ENCODE measurements at places on chromosomes 5 and 9. TPM values are rescaled to one million over a fixed set of nuclear protein-coding genes. Genes with fewer than 3 reads are reported as not detected.

DNA sequence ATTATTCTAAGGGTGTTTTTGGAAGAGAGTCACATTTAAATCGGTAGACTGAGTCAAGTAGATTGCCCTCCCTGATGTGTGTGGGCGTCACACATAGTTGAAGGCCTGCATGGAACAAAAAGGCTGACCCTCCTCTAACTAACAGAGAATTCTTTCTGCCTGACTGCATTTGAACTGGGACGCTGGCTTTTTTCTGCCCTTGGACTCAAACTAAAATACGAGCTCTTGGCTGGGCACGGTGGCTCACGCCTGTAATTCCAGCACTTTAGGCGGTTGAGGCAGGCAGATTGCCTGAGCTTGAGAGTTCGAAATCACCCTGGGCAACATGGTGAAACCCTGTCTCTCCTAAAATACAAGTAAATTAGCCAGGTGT lies 209.4 kb downstream of the MAN2A1 start:
- H3K36me3 ChIP-seq = no peaks in the 10 kb centered on the region
- H3K4me3 ChIP-seq = no peak overlapping the region
- H3K27me3 ChIP-seq = no peaks in the 10 kb centered on the region
- no peaks in the 10 kb centered on the region for H3K4me1 ChIP-seq

DNA sequence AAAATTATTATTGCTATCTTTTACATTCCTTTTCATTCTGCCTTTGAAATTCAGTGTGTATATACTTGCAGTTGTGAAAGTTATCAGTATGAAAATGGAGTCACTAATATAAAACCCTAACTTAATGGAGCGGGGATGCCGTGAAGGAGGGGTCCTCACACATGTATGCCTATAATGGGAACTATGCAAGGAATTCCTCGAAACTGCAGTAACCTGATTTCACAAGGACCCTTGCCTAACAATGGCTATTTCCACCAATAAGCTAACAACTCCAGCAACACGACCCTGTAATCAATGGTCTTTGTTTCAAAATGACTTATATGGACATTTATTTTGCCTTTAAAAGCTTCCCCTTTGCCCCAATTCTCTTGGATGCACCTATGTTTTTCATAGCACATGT lies 12.6 kb upstream of the MLLT3 start:
- peaks cover 13% of the 10 kb centered on the region for H3K4me1 ChIP-seq
- no peaks in the 10 kb centered on the region for H3K36me3 ChIP-seq
- H3K27ac ChIP-seq = no peak overlapping the region
- H3K4me3 ChIP-seq = no peak overlapping the region

- H3K27me3 ChIP-seq = no peaks in the 10 kb centered on the region
- H3K4me1 ChIP-seq = no peaks in the 10 kb centered on the region
- no peak overlapping the region for H3K4me3 ChIP-seq
- DNase-seq = peak; percentile 39
- H3K27ac ChIP-seq = peak overlapping the region; percentile 45
Measured at GRCh38 chr5:67998709-67999261, 216.8 kb upstream of the PIK3R1 start.

ADRA1B gene
- total RNA-seq = 1.2 TPM

HMHB1 gene
- total RNA-seq = not detected

Measured in thyroid gland (tissue), 4 donors.